NCI-H2081 treated with DMSO at 0.1 percent for 48 hours (cell line): ENCODE measurements at places on chromosomes 2 and 18.

- DNase-seq = no peak
Measured at GRCh38 chr18:55265130-55265675, 305.9 kb upstream of the CCDC68 start.

DNA sequence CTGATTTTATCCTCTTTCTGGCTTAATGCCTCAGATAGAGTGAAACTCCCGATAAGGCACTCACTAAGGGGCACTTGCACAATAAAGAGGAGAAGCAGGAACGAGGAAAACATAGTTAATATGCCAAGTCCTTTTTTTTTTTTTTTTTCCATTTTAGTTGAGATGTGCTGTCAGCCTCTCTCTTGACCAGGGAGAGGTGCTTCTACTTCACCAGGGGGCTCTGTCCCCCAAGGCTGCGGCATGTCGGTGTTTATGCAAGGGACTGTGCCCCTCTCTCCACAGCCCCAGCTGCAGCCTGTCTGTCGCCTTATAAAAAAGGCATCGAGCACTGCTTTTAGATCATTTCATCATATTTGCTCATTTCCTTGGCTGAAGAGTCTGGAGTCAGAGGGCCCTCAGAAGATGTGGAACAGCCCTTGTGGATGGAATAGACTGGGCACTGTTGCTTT is 178.1 kb downstream of the SLC8A1 start:
- no peak for DNase-seq

DNA sequence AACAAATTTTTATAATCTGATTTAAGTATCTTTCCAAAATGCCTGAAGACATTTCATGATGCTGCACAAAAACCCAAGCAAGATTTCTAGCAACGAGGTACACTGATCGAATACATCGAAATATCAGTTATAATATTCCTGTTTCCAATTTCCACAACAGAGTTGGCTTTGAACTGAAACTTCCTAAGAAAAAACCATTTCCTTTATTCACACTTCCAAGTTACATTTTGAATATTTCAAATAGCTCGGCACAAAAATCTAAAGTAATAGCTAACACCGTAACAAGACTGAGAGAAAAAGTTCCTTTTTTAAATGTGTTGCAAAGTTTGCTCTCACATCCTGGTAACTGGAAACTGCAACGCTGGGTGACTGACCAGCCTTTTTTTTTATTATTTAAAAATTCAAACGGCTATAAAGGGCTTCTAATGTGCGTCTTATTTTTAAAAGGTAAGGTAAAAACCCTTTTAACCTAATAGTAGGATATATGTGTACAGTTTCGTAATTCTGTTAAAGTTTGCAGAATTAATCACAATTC is 1.7 kb downstream of the HNRNPLL start:
- no peak for DNase-seq

DNA sequence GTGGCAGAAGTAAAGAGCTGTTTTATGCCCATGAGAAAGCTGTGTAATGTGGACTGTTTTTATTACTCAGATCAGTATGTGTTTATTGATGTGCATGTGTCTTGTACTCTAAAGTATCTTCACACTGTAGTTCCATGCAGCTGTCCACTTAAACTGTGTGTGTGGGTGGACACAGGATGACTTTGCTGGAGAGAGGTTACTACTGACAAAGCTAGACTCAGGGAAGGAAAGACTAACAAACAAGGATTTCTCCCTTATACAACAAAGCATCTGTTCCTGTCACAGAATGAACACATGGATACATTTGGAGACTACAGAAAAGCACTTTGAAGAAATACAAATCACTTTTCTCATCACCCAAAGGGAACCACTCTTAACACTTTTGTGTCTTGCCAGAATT is 10.0 kb downstream of the FHOD3 start:
- no peak for DNase-seq

DNA sequence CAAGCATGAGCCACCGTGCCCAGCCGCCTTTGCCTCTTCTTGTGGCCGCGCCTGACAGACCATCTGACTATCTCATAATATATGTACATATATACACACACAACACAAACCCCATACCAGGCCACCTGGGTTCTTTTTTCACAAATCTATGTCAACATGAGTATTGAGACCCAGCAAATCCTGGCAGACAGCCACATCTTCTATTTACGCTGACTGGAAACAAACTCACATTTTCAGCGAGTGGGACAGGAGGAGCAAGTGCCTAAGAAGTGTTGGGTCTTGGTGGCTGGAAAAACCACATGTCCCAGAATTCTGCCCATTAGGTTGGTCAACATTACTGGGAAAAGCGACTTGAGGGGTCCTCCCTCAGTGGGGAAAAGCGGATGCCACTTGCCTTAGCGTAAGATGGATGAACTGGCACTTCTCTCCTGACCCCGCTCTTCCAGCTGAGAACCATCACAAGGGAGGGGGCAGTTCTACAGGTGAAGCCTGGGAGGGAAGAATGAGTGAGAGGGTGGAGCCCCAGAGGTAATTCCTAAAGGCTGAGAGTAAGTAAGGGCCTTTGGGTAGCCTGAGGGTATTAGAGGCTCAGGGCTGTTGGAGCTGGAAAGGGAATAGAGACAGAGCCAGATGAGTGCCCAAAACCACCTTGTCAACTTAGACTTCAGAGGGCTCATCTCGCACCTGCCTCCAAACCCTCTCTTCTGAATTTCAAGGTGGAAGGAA is 1.9 kb downstream of the SCYGR3 start:
- peak; percentile 75 for DNase-seq

GRCh38 chr18:35029770-35030169 is 11.4 kb upstream of the MAPRE2 start:
- no peak for DNase-seq

- DNase-seq = no peak
Measured at GRCh38 chr18:48020337-48021250, 90.1 kb upstream of the SMAD2 start.

DNA sequence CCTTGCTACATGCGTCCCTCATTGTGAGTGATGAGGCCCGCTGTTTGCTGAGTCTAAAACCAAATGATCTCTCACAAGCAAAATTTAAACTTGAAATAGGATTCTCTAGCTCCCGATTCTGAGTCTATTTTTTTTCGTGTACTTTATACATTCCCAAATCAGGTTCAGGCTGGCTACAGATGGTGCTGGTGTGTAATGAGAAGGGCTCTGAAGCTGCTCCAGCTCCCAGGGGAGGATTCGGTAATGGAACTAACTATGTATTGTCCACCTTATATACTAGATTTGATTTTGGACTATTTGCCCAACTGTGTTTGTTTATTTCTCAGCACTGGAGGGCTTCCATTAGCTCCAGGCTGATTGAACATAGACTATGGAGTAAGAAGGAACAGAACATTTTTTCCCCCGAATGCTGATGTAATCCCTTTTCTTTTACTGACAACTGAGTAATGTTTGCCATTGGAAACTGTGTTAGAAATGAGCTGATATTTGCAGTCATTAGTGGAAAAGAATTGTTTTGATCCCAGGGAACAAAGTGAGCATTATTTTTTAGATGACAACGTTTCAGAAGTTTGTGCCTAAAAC is 274.0 kb upstream of the FIGN start:
- peak; percentile 57 for DNase-seq

DNA sequence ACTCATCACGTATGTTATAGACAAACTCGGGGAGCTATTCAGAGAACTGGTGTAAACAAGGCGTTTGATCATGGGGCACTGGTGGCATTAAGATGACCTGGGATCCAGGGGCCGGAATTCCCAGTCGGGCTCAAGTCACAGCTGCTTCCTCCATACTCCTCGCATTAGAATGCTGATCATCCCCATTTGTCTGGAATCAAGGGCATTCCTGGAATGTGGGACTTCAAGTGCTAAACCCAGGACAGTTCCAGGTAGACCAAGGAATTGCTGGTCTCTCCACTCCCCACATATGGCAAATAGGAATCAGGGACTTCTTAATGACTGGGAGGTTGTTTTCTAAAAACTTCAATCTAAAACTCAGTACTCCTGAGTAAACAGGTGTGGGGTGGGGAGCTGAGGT is 355.7 kb upstream of the RAB6C start:
- no peak for DNase-seq

- DNase-seq = no peak
Measured at GRCh38 chr2:129740504-129740903, 239.0 kb upstream of the RAB6C start.

DNA sequence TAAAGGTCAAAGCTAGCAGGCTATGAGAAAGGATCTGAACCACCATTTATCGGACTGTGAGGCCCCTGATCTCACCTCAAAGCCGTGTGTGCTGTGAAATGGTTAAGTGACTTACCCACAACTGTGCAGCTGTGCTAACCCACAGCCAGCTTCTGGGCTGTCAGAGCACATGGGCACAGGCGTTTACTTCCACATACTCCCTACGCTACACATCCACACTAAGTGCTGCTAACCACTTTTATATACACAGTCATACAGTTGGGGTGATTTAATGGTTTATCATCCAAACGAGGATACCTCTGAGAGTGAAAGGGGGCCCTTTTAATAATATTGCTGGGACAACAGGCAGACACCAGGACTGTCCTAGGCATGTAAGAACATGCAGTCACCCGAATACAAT is 37.3 kb downstream of the CYRIA start:
- DNase-seq = no peak

- no peak for DNase-seq
Measured at GRCh38 chr2:11393711-11394236, 49.3 kb upstream of the ROCK2 start.

GRCh38 chr2:126889496-126890135 is 9.1 kb upstream of the TEX51 start:
- DNase-seq = no peak

DNA sequence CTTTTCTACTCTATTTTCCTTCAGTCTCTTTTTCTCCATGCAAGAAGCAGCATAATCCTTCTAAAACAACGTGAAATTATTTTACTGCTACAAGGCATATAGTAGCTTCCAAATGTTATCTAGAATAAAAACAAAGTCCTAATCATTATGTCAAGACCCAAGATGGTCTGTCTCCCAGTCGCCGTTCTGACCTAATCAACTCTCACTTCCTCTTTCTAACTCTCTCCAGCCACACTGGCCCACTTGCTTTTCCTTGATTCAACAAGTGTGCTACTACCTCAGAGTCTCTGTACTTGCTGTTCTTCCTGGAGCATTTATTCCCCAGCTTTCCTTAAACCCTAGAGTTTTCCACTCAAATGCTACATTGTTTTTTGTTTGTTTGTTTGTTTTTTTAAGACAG is 1491.2 kb downstream of the LRP1B start:
- no peak for DNase-seq

DNA sequence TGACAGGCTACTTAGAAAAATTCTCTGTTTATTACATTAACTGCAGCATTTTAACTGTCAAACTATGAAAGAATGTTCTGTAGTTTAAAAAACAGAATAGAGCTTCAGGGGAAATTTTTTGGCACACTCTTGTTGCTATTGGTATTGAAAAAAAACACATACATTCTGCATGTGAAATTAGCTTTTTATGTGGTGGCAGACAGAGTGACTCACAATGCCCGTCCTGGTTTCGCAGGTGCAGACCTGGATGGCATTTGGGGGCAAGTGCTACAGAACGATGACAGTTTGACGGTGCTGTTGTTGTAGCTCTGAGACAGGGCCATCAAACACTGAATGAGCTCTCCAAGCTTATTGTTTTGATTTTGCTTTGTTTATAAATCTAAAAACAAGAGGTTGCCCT is 105.0 kb upstream of the MAP3K20 start:
- DNase-seq = no peak

- DNase-seq = no peak
Measured at GRCh38 chr2:19140463-19141208, 217.8 kb downstream of the OSR1 start.

GRCh38 chr2:53448591-53448990 is 319.0 kb upstream of the CHAC2 start:
- DNase-seq = no peak

DNA sequence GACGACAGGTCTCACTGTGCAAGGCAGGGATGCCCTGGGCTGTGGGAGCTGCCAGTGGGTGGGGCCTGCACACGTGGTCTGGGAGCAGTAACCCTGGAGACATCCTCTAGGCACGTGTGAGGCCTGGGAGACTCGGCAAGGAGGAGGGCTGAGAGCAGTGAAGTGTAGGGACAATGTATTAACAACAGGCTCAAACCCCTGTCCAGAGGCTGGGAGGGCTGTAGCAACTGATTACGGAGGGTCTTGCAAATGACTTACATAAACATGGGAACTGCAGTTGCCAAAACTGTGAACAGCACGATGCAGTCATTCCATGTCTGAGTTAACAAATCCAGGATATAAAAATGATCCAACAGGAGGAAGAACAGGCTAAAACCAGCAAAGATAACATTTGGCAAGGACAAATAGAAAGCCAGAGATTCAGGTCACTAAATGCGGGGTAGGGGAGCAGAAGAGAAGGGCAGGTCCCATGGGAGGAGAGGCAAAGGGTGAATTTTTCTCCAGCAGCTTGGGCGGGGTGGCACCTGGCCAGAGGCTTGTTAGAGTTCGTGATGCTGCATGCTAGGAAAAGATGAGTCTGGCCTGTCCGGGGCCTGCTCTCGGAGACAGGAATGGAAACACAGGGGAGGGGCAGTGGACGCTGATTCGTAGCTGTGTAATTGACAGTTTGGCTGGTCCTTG is 44.9 kb downstream of the CYP27C1 start:
- no peak for DNase-seq

DNA sequence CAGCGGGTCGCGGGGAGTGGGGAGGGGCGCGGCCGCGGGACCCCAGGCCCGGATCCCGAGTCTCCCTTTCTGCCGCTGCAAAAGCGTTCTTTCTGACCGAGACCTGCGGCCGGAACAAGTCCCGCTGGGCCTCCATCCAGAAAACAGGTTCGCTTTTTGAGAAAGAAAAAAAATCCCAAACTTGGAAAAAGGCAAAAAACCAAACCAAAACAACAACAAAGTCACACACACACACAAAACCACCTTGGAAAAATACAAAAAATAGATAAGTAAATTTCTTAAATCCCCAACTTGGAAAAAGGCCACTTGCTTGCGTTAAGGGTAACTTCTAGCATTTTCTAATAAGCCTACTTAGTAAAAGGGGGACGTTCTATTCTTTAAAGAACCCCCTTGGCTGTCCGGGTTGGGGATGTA is 250 bp upstream of the CHST10 start:
- DNase-seq = no peak

GRCh38 chr2:203889542-203889941 is 22.0 kb downstream of the CTLA4 start:
- DNase-seq = no peak

GRCh38 chr2:41932241-41933045 is 115.4 kb upstream of the PKDCC start:
- DNase-seq = no peak

DNA sequence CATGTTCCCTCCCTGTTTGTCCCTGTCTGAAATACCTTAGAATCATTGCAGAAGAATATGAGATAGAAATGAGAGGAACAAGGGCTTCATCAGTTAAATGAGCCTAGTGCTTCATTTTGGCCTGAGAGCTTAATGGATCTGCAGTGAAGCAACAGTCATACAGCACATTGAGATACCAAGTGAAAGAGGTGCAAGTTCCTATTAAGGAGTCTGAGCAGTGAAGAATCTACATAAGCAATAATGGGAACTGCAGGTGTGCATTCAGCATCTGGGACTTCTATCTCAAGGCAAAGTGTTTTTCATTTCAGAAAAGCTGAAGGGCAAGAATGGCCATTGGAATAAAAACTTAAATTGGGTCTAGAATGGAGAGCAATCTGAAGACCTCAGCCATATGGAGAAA is 323.2 kb upstream of the SLC39A10 start:
- no peak for DNase-seq
